Activated naive CD4-positive, alpha-beta T cell treated with anti-CD3 and anti-CD28 coated beads, Interleukin-2, amount 50 U/mL, for 72 hours (primary cell): ENCODE measurements at places on chromosomes 11 and 22. TPM values are rescaled to one million over a fixed set of nuclear protein-coding genes. Genes with fewer than 3 reads are reported as not detected.

- peak; percentile 35 for DNase-seq
Observed at GRCh38 chr11:36492724-36493304, 17.3 kb downstream of the TRAF6 start.

DNA sequence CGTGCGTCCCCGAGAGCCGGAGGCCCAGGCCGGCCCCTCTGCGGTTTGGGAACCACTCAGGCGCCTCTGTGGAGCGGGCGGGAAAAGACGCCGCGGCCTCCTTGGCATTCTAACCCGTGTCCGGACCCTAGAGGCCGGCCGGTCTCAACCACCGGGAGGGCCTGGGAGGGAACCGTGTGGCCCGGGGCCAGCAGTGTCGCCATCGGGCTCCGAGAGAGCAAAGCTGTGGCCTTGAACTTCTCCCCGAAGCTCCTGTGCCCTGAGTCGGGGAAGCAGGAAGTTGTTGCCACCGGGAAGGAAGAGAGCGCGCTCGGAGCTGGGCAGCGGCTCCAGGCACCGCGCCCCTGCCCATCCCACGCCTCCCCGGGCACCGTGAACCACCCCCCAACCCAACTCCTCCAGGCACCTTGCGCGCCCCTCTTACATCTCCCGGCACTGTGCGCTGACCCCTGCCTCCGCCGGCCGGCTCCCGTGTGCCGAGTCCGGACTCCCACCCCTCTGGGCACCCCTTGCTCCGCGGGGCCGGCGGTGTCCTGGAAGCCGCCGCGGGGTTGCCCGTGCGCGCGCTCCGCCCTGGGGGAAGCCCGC is 80.0 kb upstream of the PPARA start:
- peak; percentile 66 for DNase-seq

Gene SNX32
- 5.0 TPM for total RNA-seq

DNA sequence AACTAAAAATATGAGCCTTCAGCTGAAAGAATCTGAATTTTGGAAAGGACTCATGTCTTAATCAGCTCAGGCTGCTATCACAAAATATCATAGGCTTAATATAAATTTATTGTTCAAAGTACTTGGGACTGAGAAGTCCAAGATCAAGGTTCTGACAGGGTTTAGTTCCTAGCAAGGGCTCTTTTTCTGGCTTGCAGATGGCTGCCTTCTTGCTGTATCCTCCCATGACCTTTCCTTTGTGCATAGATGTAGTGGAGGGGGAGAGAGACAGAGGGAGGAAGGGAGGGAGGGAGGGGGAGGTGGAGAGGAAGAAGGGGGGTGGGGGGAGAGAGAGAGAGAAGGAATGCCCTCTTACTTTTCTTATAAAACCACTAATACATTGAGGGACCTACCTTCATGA is 306.8 kb upstream of the DDI1 start:
- DNase-seq, result no peak

Gene NUP50
- 159 TPM for total RNA-seq

DNA sequence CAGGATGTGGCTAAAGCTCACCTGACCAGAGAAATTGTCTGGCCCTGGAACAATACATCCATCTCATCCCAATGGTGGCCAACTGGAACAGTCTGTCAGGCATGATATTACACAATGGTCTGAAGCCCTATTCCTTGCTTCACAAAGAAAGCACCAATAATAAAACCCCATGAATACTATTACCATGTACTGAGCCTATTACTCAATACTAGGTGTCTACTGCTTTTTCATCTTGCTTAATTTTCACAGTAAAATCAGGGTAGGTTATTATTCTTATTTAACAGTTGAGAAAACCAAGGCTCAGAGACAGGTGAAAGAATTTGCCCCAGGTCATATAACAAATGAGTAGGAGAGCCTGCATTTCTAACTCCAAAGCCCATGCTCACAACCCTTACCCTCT is 68.9 kb upstream of the CAPRIN1 start:
- DNase-seq, result no peak

GRCh38 chr22:31897842-31898805 is 46.2 kb upstream of the YWHAH start:
- no peak for DNase-seq

DNA sequence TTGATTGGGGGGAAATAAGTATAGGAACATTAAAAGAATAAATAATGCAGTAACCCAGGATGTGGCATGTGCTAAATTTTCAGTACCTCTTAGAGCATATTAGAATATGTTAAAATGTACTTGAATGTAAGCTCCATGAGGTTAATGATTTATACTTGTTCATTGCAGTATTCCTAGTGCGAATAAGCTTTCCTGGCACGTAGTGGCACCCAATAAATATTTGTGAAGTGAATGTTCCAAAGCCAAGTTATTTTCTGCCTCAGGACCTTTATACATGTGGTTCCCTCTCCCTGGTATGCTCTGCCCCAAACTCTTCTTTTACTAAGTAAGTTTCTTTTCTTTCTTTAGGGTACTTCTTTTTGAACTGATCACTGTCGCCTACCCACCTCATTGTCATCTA is 118.8 kb downstream of the DBX1 start:
- DNase-seq, result no peak

Gene NRXN2
- 0.84 TPM for total RNA-seq

- DNase-seq, result no peak
Observed at GRCh38 chr22:36321797-36322601, 65.8 kb downstream of the MYH9 start.

GRCh38 chr11:45213717-45214116 is 67.3 kb downstream of the PRDM11 start:
- DNase-seq, result no peak

Gene WBP2NL
- 0.39 TPM for total RNA-seq

Gene TMPRSS13
- total RNA-seq, result 1.8 TPM

- DNase-seq, result no peak
Observed at GRCh38 chr22:16969508-16970327, 38.3 kb downstream of the GAB4 start.

DNA sequence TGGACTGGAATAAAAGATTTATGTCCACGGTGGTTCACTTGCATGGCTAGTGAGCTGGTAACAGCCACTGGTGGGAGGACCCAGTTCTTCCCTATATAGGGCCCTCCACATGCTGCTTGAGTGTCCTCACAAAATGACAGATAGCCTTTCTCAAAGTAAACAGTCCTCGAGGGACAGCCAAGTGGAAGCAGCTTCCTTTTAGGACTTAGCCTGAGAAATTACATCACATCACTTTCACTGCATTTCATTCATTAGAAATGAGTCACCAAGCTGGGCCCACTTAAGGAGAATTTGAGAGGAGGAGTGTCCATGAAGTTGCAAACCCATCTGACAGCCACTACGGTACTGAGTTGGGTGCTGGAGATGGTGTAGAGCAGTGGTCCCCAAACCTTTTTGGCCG is 7.0 kb downstream of the ISX start:
- DNase-seq, result no peak

DNA sequence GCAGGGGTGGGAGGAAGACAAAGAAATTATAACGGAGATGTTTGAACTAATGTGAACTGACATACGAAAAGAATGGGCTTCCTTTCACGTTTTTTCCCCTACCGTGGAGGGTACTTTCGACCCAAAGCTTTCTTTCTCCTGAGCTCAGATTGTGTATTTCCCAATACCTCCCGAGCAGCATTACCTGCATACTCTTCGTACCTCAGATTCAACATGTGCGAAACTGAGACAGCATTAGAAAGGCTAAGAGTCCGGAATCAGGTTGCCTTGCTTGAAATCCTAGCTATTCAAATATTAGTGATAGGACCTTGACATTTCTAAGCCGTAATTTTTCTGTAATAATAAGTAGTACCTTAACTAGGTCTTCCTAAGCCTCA is 778 bp upstream of the PAK1 start:
- no peak for DNase-seq

DNA sequence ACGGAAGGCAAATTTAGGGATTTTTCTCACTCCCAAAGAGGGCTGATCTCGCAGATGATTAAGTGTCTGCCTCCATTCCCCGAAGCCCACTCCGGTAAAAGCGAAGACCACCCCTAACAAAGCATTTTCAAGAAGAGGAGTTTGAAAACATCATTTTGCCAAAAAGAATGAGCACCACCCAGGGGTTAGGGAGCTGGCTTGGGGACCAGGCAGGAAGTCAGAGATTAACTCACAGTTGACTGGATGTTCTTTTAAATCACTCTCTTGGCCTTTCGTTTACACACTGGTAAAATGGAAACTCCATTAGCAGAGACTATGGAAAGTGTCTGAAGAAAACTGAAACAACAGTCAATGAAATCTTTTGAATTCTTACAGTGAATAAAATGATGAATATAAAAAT is 7.9 kb upstream of the TRIM44 start:
- no peak for DNase-seq

DNA sequence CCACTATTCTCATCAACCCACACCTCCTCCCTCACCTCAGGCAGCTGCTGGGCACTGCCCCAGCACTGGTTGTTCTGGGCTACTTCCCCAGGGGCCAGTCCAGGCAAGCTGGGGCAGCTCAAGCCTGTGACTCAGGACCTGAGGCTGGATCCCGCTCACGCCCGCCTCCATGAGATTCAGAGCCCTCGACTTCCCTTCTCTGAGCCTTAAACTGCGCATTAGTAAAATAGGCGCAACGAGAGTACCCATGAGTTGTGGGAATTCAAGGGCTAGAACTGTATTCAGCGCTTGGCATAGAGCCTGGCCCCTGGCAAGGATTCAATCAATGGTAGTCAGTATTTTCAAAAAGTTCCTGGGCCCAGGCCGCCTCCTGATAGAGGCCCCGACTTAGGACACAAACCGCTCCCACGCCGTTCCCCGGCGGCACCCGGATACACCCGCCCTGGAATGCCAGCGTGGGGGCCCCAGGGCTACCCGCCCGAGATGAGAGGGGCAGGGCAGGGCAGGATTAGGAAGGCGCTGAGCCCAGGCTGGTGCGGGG is 723 bp upstream of the CD82 start:
- no peak for DNase-seq

Gene GSTT2B
- not detected for total RNA-seq

Gene TECTA
- total RNA-seq, result 0.33 TPM

Gene NELL1
- not detected for total RNA-seq

GRCh38 chr22:46972901-46973831 is 210.7 kb downstream of the TBC1D22A start:
- no peak for DNase-seq

Gene CTTN
- 45.1 TPM for total RNA-seq
